ENCODE measurements at places on chromosomes 6 and 20.

DNA sequence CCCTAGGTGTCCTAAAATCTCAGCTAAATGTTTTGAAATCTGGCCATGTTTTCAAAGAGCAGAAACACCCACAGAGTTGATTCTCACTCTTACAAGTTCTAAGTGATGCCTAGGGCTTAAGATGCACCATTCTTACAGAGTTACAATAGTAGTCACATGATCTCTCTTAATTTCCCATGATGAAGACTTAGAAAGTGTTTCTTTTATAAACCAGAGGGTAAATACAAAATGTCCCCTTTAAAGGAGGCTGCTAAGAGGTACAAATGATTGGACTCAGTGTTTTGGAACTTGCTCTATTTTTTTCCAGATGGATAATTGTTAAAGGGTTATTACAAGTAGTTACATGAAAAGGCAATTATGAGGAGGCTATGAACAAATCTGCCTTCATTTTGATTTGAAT is 244.6 kb downstream of the GRM1 start:
- DNase-seq = no peak

DNA sequence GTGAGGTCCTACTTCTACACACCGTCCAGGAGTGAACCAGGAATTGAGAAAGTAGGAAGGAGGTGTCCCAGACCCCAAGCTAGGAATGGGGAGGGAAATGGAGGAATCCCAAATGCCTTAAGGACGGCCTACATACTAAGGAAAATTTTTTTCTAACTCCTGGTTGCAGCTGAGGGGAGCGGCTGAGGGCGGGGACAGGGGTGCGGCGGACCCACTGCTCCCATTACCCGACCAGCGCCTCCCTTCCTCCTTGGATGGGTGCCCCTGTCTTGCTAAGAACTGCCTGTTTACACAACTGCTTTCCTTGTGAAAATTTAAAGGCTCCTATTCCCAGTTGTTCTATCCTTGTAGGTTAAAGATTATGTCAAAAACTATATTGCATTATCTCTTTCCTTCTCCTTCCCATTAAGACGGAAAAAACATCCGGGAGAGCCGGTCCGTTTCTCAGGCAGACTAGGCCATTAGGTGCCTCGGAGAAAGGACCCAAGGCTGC is 699 bp upstream of the HSPA1B start:
- no peak for DNase-seq

DNA sequence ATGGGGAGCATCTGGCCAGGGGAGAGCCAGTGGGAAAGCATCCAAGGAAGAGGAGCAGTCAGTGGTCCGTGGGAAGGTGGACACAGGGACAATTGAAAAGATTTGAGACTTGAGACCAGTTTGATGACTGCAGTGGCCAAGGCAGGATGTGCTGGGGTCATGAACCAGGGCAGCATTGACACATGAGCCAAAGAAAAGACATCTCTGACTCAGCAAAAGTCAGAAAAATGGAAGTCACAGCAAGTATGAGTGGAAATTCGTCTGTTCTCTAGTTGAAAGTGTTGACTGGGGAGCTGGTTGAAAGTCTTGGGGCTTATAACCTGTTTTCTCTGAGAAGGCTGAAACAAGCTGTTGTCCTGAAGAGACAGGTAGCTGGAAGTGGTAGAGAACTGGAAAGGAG is 31.3 kb downstream of the RAB22A start:
- no peak for DNase-seq

DNA sequence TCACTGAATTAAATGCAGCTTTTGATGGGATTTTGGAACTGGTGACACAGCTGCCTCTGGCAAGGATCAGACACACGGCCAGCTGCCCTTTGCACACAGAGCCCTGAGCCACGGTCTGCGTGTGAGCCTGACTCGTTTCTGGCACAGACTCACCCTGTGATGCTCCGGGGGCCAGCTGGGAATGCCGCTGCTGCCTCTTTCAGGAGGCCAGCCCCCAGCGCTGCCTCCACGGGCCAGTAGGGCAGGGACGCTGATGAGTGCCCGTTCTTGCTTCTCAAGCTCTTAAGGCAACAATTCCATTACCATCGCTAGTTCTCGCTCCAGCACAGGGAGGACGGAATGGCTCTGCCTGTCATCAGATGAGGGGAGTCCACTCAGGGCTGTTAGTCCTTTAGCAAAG is 61.6 kb downstream of the IRF4 start:
- DNase-seq = no peak

DNA sequence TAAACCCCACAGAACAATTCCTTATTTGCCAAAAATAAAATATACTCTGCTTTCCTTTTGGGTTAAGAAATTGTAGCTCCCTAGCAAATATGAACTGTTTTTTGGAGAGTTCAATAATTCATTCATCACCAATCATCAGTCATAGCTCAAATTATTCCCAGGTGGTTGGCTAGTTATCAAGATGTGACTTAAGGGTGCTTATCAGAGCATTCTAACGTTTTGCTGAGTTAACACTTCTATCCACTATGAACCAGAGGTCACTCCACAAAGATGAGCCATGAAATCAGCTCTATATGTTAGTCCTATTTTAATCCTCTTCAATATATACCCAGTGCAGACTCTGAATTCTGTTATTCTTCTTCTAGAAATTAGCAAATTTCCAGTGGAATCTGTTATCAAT is 379.1 kb downstream of the TENT5A start:
- DNase-seq = no peak

DNA sequence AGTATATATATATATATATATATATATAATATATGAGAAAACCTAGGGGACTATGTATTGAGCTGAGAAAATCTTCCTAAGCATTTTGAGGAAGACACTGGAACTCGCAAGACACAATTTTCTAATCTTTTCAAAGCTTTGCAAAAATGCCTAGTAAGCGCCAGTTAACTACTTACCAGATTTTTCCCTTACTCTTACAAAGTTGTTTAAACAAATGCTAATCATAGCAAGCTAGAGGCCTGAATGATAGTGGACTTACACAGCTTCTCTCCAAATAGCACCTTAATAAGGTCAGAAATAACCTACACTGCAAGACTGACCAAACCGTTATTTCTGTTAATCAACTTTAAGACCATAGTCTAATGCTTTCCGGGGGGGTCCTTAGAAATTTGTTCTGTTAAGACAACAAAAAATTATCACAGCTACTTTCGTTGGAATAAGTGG is 56.1 kb upstream of the HFE start:
- DNase-seq = no peak

DNA sequence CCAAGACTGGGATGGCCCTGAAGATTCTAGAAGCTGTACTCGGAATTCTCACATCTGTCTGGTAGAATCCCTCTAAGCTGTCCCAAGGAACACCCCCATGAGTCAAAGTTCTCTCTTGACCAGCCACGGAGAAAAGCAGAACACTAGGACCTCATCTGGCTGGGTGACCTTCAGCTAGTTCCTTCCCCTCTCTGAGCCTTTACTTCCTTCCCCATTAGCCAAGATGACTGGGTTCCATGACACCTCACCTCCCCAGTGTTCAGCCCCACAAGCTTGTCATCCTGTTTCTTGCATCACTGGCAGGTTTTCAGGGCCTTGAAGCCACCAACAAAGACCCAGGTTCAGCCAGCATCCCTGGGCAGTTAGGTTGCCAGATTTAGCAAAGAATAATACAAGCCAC is 47.8 kb downstream of the MAFB start:
- no peak for DNase-seq

- DNase-seq = no peak
Measured at GRCh38 chr20:41877911-41878310, 259.7 kb upstream of the CHD6 start.
